ENCODE measurements at places on chromosomes 7 and 10.
A peak's percentile ranks its signal among the peaks of the same experiment; 100 is the strongest.

DNA sequence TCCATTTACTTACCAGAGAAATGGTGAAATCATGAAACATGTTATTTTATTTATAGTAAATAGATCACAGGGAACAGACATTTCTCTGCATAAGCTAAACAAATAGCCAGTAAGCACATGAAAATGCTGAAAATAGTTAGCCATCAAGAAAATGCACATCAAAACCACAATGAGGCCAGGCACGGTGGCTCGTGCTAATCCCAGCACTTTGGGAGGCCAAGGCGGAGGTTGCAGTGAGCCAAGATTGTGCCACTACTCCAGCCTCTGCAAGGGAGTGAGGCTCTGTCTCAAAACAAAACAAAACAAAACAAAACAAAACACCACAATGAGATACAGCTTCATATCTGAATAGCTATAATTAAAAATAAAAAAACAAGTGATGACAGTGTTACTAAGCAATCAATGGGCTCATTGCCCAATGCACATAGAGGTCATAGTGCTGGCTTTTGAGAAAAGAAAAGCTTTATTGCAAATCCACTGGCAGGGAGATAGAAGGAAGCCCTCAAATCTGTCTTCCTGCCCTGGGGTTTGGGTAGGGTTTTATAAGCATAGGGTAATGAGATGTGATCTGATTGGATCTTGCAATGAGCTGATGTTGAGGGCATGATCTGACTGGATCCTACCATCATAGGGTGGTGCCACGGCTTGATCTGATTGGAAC, 16.2 kb downstream of the CSTF2T start:
- no peak for DNase-seq

GRCh38 chr7:11753433-11753832, 78.6 kb downstream of the THSD7A start:
- DNase-seq: no peak

DNA sequence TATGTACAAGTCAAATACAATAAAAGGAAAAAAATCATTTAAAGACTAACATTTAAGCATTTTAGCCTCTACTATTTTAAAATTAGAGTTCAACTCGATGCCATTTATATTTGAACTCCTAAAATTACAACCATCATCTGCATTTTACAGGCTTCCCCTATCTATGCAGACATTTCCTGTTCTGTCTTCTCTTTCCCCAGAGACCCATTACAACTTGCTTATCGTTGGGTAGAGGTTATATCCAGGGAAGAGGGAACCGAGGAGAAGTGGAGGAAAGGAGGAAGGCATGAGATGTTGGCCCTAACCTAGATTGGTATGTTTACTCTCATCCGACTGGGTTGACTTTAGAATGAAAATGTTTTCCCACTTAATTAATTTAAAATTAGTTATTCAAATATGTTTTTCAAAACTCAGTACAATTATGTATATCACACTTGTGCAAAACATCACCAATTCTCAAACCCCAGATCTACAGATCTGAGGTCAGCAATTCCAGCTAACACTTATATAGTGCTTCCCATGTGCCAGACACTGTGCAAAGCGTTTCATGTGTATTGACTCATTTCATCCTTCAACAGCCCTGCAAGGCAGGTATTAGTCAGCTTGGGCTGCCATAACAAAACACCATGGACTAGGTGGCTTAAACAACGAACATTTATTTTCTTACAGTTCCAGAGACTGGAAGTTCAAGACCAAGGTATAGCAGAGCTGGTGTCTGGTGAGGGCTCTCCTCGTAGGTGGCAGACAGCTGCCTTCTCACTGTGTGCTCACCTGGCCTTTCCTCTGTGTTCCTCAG, 27.3 kb upstream of the HERPUD2 start:
- DNase-seq: peak; percentile 11

DNA sequence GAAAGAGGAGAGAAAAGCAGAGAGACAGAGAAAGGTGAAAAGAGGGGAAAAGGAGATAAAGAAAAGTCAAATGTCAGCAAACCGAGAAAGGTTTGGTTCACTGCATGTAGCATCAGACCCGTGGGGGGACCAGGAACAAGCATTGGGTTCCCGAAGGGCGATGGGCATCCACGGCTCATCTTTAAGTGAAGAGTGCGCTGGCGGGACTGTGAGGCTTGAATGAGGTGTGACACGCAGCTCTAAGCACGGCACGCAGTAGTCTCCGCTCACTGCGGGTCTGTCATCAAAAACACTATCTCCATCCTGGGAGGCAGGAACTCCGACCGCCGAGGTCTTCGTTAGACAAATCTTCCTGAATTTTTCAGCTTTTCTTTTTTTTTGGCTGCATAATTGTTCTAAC, 173.4 kb upstream of the PFKP start:
- DNase-seq: no peak

GRCh38 chr10:35274498-35275060, 61.7 kb upstream of the CCNY start:
- no peak for DNase-seq
